Activated CD8-positive, alpha-beta memory T cell treated with anti-CD3 and anti-CD28 coated beads for 24 hours (primary cell): ENCODE measurements at places on chromosomes 7 and 10.
A peak's percentile ranks its signal among the peaks of the same experiment; 100 is the strongest.

DNA sequence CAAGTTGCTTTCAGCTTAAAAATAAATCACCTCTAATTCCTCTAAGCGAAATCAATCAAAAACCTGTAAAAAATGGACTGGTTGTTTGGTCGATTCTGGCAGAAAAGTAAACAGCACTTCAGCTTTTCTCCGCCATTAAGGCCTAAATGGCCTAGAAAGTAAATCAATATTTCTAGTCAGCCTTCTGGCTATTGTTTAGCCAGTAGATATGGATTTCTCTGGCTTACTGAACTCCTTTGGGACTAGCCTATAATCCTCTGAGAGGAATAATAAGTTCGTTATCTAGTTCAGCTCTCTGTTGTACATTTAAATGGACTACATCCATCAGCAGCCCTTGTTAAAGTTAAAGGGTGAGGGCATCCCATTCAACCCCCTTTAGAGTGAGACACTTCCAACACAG, 400.1 kb upstream of the ETV1 start:
- no peak for DNase-seq

GRCh38 chr10:105187243-105187642, 546.2 kb downstream of the SORCS3 start:
- no peak for DNase-seq

GRCh38 chr7:94482796-94483195, 26.8 kb upstream of the CASD1 start:
- DNase-seq: no peak

GRCh38 chr10:48993627-48994026, 54.0 kb upstream of the LRRC18 start:
- no peak for DNase-seq

DNA sequence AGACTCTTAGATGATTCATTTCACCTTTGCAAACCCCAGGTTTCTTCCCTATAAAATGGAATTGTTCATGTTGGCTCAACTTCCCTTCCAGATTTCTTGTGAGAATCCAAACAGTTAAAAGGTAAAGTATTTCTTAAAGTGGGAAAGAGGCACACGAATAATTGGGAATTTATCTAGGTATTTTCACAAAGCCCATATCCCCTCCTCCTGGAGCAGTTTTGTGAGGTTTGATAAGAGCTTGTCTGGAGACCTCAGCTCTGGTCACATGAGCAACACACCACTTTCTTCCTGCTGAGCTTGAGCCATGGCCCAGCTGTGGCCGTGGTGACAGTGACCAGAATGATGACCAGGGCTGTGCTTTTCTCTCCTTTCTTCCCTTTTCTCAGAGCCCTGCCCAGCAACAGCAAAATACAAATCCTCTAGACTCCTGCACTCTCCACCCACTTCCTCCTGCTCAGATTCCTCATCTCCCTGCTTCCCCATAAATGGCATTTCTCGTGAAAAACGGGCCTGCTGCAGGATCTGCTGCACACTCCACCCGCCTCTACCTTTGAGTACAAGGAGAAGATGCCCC, 87.7 kb downstream of the PIK3CG start:
- no peak for DNase-seq

DNA sequence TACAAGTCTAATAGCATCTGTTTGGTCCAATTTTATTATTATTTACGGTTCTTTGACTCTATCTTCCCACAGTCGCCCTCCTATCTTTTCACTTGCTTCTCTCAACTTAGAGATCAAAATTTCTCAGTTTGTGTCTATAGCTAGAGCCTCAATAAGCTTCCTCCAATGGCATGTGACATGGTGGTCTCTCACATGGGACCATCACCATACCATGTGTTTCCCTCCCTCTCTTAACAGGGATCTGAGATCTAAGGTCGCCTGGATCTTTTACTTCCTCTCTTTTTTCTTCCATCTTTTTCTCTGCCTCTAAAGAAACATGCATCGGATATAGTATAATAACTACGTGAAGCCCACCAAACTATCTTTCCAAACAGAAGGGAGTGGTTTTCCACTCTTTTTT, 1.8 kb downstream of the PKD2L1 start:
- no peak for DNase-seq

DNA sequence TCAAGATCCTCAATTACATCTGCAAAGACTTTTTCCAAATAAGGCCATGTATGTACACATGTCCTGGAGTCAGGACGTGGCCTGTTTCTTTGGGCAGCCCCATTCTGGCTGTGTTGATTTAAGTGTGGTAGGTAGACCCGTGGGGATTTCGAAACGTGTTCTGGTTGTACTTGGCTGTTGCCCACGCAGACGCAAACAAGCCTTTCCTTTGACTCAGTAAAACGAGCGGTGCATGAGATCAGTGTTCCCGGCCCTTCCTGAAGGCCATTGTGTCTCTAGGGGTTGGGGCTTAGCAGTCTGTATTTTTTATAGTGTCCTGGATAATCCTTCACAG, 64.8 kb upstream of the DNAJB6 start:
- DNase-seq: no peak

GRCh38 chr7:76358011-76358480, 745 bp downstream of the YWHAG start:
- peak; percentile 84 for DNase-seq

GRCh38 chr10:24721229-24722106, 2.2 kb downstream of the ARHGAP21 start:
- DNase-seq: no peak

GRCh38 chr10:22314852-22315251, 1.3 kb upstream of the COMMD3 start:
- DNase-seq: no peak

DNA sequence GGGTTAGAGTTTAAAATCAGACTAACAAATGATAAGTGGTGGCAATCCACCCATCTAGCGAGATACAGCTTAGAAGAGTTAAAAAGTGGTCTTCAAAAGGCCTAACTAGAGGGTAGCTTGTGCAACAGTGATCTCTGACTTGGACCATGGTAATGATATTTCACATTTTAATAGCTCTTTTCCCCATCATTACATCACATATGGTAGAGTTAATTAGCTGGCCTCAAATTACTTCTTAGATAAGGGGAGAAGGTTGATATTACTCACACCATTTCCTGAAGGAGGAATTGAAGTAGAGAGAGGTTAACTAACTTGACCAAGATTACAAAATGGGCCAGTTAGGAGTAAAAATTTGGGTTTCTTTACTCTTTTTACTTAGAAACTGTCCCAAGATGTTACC, 223.6 kb downstream of the PHTF2 start:
- DNase-seq: no peak

DNA sequence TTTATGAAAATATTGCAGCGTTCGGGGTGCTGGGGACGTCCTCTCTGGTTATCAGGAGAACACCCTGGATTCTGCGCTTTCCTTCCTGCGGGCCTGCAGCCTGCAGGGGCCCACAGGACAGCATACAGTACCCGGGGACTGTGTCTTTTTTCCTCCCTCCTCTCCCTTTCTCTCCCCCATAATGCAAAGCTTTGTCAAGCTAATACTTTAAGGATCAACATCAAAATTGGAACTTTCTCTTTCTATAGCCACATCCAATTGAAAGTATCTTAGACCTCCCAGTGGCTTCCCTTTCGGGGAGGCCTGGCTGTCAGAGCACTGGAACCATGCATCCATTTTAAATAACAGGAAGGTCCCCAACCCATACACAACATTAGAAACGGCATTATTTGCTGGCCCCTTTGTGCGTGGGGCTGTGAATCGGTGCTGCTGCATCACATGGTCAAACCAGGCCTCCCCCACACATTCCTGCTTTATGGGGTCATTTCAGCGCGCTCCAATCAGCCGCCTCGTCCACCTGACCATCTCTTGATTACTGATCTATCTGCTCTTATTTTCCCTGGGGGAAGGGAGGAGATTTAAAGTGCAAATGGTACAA, 505.1 kb downstream of the DNAJB6 start:
- no peak for DNase-seq

DNA sequence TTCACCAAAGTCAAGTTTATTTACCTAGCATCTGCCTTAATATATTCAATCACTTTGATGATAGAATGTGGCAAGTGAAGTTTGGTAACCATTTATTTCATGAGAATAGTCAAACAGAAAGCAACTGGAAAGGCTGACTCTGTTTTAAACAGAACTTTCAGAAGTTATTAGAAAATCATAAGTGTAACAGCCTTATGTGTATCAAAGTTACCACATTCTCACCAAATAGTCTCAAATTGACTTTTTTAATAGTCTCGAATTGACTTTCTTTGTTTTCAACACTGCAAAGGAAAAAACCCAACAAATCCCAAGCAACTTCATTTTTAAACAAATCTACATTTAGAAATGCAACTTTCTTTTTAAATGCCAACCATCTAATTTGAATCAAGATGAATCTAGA, 29.5 kb downstream of the NAMPT start:
- DNase-seq: no peak

GRCh38 chr10:112429147-112429546, 17.6 kb downstream of the ZDHHC6 start:
- DNase-seq: no peak

DNA sequence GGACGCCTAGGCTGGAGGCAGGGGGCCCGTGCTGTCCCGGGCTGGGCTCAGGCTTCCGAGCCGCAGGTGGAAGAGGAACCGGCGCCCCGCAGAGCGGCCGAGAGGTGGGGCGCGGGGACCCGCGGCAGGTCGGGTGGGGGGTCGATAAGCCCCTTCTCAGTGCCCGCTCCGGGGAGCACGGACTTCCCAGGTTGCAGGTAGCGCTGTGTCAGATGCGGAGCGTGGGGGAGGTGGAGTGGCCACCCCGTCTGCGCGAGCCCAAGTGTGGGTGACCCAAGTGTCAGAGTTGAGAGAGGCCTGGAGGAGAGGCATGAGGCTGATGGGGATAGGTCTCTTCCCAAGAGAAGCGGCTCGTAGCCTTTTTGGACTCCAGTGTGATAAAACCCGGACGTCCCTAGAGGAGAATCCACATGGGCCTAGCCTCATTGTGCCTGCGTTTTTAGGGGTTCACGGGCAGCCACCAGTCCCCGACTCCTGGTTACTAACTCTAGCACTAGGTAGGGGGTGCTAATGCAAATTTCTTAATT, 580 bp downstream of the EEPD1 start:
- peak; percentile 82 for DNase-seq

DNA sequence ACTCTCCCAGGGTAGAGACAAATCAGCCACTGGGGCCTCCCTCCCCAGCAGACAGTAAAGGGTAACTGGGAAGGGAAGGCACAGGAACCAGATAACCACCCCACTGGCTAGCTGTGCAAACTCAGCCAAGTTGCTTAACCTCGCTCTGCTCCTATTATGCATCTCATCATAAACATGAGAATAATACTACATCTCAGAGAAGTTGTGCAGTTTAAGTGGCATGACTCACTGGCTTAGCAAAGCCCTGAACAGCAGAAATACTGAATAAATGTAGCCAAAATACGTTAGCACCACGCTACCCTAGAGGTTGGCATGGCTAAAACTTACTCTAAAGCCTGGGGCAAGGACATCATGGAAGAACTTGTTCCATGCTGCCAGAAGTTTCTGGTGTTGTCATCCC, 128.1 kb upstream of the ANK3 start:
- DNase-seq: no peak

GRCh38 chr10:59839576-59839975, 66.8 kb downstream of the CCDC6 start:
- DNase-seq: no peak

- peak; percentile 68 for DNase-seq
Observed at GRCh38 chr10:72344932-72345331, 9.8 kb downstream of the DNAJB12 start.

GRCh38 chr7:157278791-157279724, 57.7 kb upstream of the DNAJB6 start:
- DNase-seq: no peak

DNA sequence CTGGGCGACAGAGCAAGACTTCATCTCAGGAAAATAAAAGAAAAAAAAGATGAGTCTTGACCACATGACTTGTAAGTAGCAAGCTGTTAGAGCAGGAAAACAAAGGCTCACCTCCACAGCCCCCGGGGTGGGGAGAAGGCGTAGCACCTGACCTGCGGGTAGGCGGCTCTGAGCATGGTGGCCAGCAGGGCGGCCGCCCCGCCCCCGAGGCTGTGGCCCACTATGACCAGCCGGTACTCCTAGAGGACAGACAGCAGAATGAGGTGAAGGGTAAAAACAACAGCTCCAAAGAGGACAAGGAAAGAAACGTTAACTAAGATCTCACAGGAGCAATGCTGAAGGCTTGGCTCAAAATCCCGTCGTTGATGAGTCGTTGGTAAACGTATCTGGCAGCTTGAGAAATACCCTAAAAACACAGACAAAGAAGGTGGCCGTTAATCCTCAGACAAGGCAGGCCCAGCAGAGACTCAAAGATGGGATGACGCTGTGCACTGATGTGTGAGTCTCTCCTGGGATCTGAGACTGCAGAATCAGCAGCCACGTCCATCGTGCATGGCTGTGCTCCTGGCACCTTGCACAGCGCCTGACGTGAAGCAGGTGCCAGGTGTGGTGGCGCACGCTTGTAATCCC, 31.1 kb downstream of the DAGLB start:
- no peak for DNase-seq

DNA sequence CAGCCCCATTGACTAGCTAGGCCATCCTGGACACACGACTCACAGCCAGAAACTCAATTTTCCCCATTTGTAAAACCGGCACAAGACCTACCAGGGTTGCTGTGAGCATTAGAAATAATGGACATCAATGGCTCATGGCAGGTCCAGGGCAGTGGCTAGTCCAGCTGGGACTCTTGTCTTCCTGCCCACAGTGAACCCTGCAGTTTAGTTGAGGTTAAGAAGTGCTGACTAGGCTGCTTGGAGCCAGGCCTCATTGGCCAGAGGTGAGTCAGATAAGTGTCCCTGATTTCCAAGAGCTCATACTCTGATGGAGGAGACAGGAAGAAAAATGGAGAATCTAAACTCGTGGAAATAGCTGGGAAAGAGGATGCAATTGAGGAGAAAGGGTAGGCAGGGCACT, 123.4 kb upstream of the ZNF92 start:
- DNase-seq: no peak

DNA sequence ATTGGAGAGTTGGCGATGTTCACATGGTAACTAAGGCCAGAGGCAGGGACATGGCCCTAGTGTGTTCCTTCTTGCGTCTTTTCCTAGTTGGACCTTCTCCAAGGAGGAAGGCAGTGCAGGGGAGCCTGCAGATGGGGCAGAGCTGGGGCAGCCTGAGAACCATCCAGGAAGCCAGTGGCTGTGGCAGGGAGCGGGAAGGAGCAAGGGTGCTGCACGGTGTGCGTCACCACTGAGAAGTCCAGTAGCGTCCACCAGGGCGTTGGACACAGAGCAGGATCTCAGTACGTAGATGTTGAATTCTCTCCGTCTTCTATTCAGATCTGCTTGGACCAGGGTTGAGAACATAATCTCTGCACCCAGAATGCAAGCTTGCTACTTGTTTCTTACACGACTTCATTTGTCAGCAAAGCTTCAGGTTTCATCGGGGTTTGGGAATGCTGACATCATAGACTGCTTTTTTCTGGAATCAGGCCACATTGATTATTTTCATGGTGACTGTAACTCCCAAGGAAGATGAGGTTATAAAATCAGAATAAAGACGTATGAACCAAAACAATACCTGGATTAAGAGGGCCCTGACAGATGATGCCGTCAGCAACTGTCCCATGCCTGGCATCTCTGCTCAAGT, 130.3 kb downstream of the HECW1 start:
- DNase-seq: no peak

DNA sequence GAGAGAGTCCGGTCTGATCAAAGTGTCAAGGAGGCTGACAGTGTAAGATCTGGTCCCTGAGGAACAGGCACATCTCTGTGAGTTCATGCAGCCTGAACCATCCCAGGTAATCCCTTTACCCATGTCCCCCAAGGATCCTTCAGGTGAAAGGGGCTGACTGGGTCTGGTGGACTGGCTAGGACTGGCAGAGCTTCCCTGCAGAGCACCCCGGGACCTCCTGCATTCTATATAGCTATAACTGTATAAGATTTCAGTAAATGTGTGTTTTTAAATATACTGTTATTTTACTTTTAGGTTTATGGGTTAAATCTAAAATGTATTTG, 246.8 kb downstream of the ELMO1 start:
- no peak for DNase-seq
